ENCODE measurements at places on chromosomes 3 and 15.

DNA sequence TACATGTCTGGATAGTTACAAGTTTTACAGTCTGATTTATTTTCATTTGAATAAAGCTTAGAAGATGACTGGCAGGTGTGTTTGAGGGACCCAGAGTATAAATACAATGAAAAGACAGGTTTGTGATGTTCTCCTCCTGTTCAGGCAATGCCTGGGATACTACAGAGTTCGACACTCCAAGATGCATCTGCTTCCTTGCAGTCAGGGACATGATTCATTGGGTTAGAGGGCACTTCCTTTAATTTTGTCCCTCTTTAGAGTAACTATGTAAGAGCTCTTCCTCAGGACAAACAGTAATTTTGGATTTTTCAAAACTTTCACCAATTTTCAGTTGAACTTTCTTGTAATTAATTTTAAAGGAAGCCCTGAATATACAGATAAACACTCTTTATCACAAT lies 102.0 kb downstream of the LMLN start:
- DNase-seq = no peak

DNA sequence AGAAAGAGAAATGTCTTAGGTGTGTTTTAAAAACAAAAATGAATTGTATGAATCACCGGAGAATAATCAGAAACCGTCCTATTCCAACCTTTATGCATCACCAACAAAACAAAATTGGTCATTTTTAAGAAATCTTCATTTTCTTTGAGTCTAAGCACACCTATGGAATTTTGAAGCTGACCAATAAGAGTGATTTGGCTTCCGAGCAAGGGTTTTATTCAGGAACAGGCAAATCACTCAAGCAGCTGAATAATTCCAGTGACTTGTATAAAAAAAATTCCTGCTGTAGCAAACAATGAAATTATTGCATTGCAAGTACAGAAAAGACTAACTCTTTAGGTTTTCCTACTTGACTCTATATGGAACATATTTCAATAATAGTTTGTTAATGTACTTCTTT lies 83.8 kb upstream of the FNDC3B start:
- no peak for DNase-seq

DNA sequence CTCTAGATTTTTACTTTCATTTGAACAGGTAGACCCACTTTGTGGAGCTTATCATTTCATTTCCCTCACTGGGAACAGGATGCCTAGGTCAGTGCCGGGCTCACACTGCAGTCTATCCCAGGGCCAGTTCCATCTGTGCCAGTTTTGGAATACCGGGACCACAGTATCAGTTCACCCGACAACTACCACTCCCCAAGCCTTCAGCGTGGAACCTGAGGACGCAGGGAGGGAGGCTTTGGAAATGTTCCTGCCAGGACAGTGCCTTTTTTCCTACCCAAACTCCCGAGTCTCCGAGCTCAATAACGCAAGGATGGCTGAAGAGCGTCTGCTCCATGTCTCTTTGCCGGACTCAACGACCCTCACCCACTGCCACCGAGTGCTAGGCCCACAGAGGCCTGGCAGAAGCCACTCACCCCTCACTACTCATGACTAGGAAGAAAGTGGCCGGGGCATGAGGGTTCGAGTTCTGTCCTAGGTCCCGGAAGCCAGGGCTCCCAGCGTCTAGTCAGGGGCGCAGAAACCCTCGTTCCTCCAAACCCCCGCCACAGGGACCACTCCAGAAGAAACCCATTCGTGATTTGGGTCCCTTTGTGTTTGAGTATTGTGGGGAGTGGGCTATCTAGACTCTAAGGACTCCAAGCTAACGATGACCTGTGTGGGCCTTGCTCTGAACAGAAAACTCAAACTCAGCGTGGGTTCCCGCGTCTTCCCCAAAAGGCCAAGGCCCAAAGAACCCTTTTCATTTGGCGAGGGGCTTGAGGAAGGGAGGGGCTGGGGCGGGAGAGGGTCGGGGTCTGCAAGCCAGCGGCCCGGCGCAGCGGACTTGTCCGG lies 11.4 kb downstream of the ZIC1 start:
- no peak for DNase-seq

- no peak for DNase-seq
These were observed 169.0 kb upstream of the IL12A start for GRCh38 chr3:159819676-159820075.

- no peak for DNase-seq
These were observed 612 bp upstream of the C15orf40 start for GRCh38 chr15:83012076-83012426.

DNA sequence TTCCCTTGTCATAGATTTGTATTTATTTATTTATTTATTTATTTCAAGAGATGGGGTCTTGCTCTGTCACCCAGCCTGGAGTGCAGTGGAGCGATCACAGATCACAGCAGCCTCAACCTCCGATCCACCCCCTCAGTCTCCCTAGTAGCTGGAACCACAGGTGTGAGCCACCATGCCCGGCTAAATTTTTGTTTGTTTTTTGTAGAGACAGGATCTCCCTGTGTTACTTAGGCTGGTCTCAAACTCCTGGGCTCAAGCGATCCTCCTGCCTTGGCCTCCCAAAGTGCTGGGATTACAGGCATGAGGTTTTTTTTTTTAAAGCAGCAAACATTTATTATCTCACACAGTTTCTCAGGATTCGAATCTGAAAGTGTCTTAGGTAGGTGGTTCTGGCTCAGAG lies 2.5 kb downstream of the TTBK2 start:
- no peak for DNase-seq

DNA sequence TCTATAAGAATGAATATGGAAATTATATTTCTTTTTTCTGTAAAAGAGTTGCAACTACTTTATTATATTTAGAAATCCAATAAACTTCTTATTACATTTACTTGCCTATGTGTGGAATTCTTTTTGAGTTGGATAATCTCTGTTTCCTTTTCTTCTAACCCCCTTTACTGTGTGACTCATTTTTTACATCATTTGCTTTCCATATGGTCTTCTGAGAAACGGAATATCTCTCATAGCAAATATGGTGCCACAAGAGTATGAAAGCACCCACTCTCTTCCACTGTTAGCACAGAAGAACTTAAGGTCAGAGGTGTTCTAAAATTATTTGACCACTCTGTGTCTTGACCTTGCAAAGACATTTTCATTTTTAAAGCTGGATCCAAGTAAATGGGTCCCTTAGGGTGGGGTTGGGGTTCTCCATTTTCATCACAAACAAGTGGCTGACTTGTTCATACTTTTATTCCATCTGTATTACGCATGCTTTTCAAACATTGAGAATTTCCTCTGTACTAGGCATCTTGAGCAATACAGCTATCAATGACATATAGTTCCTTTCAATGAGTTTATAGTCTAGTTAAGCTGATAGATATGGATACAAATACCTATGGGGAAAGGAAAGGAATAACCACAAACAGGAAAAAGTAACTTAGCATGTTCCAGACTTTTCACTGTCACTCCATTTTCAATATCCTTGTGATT lies 281.1 kb upstream of the TPRG1 start:
- no peak for DNase-seq

DNA sequence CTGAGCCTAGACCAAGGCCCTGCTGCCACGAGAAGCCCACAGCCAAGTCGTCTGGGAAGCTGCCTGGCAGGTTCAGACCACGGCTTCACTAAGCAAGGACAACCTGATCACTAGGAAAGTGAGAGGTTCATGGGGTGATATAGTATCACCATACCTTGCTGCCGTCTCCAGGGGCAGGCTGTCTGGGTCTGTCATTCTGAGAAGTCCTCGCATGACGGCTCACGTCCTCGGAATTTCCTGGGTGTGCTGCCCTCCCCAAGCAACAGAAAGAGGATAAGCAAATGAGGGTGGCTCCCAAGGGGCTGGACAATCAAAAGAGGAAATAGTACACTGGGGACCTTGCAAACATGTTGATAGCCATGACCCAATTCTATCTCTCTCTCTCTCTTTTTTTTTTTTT lies 207.4 kb upstream of the IGF1R start:
- no peak for DNase-seq

GRCh38 chr3:177776661-177777101 lies 579.4 kb upstream of the TBL1XR1 start:
- no peak for DNase-seq

DNA sequence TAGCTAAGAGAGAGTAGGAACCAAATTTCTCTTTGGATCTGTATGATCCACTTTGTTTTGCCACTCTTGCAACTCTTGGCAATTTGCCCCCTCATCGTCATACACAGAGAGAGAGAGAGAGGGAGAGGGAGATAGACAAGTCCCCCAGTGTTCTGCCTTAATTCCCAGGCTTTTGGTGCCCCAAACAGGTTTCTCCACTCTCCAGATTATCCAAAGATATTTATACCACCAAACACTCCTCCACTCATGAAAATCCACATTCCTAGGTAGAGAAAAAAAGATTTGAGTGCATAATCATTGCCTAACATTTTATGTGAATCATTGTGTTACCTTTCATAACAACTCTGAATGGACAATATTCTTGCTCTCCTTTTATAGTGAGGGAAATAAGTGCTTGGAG lies 15.3 kb downstream of the ACP3 start:
- DNase-seq = no peak

GRCh38 chr3:187318819-187319616 lies 27.5 kb upstream of the MASP1 start:
- peak; percentile 55 for DNase-seq

DNA sequence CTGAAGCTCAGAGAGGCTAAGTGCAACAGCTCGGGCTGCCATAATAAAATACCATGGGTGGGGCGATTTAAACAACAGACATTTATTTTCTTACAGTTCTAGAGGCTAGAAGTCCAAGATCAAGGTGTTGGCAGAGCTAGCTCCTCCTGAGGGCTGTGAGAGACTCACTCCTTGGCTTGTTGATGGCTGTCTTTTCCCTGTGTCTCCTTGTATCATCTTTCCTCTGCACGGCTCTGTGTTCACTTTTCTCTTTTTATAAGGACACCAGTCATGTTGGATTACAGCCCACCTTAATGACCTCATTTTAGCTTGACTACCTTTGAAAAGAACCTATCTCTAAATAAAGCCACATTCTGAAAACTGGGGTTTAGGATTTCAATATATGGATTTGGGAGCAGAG lies 129.7 kb downstream of the RPL22L1 start:
- no peak for DNase-seq

GRCh38 chr3:197522881-197523441 lies 32.8 kb downstream of the BDH1 start:
- no peak for DNase-seq
